ENCODE measurements at places on chromosomes 2 and 18.

GRCh38 chr18:42094875-42095274 is 139.8 kb downstream of the PIK3C3 start:
- DNase-seq = no peak

DNA sequence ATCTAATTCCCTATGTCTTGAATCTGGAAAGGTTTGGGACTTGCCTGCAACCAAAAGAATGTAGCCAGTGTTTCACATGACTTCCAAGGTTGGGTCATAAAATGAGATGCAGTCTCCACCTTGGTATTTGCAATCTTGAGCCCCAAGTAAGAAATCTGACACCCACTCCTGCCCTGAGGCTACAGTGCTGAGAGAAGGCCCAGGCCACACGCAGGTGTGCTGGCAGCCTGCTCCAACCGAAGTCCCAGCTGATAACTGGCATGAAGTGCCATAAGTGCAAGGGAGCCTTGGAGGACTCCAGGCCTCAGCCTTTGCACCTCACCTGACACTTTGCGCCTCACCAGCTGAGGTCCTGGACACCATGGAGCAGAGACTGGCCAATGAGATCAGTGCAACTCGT is 182.7 kb downstream of the ANAPC1 start:
- DNase-seq = no peak

DNA sequence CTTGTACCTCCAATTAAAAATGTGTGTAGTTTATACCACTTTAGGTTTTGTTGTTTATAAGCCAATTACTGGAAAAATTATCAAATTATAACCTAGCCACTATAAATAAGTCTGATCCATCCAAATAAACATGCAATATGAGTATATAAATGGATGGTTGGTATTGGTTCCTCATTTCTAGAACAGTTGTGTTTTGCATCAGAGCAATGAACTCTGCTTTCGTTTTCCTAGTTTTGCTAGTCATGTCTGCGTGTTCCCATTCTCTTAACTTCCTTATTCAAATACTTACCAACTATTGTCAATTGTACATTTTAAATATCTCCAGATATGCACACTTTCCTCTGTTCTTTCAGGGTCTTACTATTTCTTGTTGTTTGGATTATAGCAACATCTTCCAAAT is 641.7 kb downstream of the NR4A2 start:
- no peak for DNase-seq

DNA sequence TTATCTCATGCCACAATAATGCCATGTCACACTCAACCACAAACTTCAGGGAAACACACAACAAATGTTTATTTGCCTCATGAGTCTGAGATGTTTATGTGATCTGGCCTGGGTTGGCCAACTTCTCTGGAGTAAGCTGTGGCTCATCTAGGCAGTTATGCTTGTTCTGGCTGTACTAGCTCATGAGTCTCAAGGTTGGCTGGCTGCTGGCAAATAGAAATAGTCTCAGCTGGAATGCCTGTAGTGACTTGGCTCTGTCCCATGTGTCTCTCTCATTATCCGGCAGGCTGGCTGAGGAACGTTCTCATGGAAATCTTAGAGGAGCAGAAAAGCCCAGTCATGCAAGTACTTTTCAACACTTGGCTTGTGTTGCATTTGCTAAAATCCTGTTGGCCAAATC is 234.9 kb upstream of the CDH2 start:
- no peak for DNase-seq

DNA sequence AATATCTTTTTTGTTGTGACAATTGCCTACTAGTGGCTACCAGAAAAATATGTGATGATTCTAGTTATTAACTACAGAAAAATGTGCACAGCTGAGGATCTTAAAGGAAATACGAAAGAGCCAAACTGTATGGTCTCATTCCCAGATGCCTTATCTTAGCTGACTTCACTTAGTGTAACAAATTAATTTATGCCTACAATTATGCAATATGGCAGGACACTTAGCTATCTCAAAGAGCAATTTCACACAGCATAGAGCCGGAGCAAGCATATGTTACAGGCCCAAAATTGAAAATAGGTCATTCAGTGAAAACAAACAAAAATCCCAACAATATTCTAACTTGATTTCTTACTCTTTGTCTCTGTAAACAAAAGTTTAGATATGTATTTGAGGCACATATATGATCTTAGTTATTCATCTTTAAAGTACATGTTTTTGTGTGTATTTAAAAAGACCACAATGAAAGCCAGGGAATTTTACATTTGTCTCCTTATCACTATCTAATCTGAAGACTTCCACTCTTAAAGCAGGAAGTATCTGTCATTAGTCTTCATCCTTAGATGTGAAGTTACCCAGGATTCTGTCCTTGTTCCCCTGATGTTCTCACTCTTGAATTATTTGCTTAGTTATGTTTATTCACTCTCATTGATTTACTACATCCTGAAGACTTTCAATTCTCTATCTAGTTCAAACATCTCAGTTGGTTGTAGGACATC is 1579.0 kb upstream of the NXPH2 start:
- no peak for DNase-seq

GRCh38 chr2:14543284-14543683 is 89.2 kb upstream of the LRATD1 start:
- DNase-seq = no peak

DNA sequence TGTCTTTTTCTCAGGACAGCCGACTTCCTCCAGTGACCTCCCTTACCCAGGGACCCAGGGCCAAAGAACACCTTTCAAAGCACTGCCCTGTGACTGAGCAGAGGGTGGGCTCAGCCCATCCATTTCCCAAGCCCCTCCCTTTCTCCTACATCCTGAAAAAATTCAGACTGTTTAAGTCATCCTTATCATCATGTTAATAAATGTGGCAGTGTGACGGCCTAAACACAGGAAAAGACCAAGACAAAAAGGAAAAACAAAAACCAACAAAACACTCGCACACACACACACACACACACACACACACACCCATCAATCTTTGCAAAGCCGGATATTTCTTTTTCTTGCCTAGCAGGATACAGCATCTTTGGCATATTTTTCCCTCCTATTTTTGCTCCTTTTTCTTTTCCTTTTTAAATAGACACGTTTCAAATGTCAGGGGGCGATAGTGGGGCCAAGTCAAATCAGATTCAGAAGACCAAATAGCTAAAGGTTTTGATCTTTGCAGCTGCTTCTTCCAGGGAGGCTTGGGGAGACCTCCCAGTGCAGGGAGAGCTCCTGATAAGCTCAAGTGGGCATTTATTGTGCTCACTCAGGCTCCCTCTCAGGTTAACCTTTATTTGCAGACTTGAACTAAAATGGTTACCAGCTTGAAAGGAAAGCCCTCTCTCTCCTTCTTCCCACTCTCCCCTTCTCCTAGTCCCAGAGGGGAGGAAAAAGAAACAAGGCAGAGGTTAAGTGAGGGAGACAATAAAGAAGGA is 39.5 kb upstream of the NRP2 start:
- no peak for DNase-seq

- no peak for DNase-seq
Measured at GRCh38 chr2:31274401-31275075, 40.6 kb downstream of the EHD3 start.

DNA sequence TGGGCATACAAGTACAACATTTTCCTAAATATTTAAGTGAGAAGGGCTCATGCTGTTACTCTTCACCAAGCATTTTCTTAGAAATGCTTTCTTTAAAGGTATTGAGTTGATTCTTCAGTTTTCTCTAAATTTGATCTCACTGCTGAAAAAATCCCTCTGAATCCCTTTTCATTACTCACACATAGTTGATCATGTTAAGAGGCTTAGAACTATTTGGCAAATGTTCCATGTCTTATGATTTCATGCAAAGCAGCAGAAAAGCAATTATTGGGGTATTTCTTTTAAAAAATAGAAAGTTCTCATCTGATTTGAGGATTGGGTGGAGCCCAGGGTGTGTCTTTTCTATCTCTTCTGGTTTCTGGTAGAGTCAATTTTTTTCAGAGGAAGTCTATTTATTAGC is 1079.8 kb upstream of the ZEB2 start:
- DNase-seq = no peak

DNA sequence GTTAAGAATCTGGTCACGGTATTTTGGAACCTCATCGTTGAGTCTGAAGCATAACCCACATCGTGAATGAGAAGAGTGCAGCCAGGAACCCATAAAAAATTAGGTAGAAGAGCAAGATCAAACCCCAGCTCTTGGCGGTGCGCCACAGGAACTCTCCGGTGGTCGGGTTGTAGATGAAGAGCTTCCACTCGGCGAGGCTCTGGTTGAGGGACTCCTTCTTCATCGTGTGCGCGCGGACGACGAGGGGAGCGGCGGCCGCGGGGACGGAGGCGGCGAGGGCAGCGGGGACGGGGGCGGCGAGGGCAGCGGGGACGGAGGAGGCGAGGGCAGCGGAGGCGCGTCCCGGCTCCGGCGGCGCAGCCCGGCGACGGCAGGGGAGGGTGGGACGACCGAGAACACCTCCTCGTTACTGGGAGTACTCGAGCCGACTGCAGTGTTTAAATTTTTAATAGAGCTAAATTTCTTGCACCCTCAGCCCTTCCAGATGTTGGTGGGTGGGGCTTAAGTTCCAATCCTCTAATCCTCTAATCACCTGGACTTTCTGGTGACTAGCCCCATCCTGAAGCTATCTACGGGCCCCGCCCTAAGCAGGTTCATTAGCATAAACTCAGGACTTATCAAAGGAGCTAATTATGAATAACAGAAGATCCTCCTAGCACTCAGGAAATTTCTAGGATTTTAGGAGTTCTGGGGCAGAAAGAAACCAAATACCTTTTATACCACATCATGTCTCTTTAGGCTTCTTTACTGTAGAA is 20.4 kb upstream of the PAPOLG start:
- no peak for DNase-seq

- DNase-seq = no peak
Measured at GRCh38 chr2:189982780-189983394, 79.6 kb downstream of the MSTN start.

DNA sequence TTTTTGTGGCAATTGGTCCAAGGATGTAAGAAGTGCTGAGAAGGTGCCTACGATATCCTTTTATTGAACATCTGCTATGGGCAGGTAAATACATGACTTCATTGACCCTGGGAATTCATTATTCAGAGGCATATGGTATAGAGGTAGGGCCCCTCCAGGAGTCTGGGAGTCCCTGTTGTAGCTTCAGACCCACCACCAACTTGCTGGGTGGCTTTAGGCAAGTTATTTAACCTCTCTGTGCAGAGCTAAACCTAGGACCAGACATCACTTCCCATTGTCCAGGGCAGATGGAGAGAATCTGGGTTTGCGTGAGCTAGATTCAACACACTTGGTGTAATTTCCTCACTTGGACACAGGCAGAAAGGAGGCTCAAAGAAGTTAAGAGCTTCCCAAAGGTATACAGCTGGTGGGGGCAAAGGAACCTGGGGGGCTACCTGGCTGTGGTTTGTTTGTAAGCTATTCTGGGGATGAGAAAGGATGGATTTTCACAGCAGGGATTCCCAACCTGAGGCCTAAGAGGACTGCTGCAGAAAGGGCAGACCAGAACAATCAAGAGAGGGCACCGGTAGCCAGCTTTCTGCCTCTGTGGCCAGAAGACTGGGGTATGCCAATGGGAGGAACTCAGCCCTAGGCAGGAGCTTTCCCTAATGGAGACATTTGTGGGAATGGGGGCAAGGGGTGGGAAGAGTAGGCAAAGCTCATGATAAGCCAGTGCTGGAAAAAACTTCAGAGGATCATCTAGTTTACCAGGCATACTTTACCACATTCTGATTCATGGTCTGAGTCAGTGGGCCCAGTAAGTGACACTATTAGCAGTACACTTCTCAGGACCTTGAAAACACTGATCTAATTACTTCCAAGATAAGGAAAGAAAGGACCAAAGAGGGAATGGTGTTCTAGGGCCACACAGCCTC is 102.7 kb upstream of the SMAD2 start:
- no peak for DNase-seq

DNA sequence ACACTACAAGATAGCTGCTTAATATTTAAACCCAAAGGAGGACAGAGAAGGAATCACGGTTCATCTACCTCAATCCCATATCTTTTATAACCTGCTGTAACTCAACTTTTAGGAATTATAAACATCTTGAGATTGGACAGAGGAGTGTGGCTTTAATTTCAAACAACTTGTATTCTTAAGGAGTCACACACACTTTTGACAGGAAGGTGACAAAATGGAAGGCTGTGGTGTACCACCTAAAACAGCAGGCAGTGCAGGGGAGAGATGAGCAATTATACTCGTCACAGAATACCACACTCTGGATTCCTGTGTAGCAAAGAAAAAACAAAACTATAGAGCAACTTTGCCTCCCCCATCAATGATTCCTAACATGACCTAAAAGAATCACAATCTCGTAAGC is 194.8 kb downstream of the ZEB2 start:
- no peak for DNase-seq

Data from stimulated activated CD8-positive, alpha-beta memory T cell treated with anti-CD3 and anti-CD28 coated beads, Interleukin-7, amount 100 ng/mL, for 1 hour (primary cell).